ENCODE measurements at places on chromosomes 2 and 18.

DNA sequence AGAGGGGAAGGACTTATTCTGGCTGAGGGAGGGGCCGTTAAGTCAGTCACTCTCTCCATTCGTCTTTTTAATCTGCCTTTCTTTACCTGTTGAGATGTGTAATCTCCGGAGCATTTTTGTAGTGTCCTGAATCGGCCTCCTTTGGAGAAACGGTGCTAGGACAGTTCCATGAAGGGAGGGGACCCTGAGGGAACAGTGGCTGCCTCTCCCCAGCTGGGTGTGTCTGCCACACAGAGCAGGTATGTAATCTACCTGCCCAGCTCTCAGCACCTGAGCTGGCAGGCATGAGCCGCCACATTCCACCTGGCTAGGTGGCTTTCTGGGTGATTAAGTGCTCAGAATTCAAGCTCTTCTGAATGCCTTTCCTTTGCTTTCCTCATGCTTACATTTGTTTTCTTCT, 131.2 kb downstream of the WDSUB1 start:
- DNase-seq, result peak; percentile 48

DNA sequence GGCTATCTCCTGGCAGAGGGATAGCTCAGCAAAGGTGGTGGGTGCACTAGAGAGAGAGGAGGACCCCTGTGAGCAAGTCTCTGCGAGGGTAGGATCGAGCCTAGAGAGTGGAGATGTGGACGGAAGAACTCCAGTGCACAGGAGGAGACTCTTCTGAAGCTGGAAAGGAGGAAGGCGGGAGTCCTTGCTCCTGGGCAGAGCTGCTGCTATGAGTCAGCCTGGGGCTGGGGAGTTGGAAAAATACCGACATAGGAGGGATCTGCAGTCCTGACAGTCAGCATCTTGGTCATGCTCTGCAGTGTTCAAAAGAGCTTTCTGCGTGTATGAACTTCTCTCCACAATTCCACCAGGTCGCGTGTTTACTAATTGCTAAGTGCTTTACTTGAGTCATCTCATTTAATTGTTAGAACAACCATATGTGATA, 233.8 kb downstream of the LDLRAD4 start:
- no peak for DNase-seq

DNA sequence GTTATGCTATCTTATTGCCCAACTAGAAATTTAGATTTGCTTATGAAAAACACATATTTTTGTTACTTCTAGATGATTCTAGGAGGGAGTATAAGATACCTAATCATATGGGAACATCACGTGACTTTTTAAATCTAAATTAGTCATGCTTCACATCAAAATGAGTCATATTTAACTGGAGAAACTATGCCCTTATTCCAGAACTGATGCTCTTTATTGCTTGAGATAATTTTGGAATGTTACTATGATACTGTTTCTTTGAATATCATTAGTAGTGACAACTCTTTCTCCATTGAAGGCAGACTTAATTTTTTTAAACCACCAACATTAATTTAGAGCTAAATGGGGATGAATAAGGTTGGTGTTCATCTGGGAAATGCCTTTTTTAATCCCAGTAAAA, 19.9 kb upstream of the ELAC1 start:
- no peak for DNase-seq

DNA sequence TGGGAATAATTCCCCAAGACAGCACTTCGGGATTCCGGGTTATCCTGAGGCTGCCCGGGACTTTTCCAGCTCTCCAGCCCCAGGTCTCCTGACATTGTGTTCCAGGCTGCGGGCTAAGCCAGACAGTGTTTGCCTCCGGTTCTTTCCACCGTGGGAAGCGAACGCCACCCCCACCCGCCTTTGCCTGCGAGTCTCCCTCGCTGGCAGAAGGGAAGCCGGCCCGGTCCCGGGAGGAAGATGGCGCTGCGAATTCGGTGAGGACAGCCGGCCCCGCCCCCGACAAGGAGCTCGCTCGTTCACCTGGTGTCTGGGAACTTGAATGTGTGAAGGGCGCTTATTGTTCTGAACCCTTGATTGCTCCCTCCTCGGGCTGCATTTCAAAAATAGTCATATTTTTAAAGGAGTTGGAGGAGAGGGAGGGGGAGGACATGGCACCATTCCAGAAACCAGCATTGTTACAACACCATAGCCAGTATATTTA, 2.9 kb downstream of the LRATD1 start:
- peak; percentile 77 for DNase-seq

DNA sequence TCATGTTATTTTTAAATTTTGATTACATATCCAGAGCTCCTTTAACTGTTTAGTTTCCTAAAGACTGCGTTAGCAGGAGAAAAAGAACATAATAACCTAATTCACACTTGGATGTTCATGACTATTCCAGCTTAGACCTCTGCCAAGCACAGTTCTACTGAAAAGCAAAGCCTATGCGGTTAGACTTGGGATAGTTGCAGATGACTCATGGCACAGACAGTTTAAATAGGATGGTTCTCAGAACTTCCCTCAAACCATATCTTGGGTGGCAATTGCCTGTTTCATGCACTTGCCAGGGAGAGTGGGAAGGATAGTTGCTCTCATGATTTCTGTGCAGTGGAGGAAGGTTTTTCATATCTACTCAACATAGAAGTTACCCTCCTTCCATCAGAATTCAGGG, 149.7 kb upstream of the KLHL29 start:
- DNase-seq, result no peak

GRCh38 chr2:176865336-176865735, 347.3 kb upstream of the HNRNPA3 start:
- DNase-seq, result no peak

GRCh38 chr2:149064365-149064841, 25.9 kb downstream of the LYPD6B start:
- DNase-seq, result no peak

- no peak for DNase-seq
These were observed 127.6 kb downstream of the PIK3C3 start for GRCh38 chr18:42082415-42083234.

GRCh38 chr18:58221060-58221725, 177.2 kb downstream of the NEDD4L start:
- no peak for DNase-seq

- DNase-seq, result peak; percentile 20
These were observed 99.9 kb upstream of the FANCL start for GRCh38 chr2:58341047-58341446.

DNA sequence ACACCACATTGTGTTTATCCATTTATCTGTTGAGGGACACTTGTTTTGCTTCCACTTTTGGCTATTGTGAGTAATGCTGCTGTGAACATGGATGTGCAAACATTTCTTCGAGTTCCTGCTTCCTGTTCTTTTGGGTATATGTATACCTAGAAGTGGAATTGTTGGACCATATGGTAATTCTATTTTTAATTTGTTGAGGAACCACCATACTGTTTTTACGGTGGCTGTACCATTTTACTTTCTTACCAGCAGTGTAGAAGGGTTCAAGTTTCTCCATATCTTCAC, 23.1 kb downstream of the ANXA4 start:
- no peak for DNase-seq

DNA sequence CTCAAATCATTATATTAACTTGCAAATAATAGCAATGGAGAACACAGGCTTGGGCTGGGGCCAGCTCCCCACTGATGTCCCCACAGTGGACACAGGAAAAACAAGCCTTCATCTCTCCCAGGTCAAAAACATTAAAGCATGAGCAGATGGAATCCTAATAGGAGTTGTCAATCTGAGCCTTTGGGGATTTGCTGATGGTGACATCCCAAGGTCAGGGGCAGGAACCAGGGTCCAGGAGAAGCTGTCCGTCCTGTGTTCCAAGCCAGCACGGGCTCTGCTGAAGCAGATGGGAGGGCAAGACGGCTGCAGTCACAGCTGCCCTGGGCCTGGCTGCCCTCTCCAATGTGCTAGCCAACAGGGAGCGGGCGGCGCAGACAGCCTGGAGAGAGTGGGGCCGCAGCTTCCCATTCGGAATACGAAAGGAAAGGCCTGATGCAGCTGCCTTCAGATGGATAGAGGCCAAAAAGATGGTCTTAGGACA, 135.5 kb downstream of the NDUFA10 start:
- no peak for DNase-seq

DNA sequence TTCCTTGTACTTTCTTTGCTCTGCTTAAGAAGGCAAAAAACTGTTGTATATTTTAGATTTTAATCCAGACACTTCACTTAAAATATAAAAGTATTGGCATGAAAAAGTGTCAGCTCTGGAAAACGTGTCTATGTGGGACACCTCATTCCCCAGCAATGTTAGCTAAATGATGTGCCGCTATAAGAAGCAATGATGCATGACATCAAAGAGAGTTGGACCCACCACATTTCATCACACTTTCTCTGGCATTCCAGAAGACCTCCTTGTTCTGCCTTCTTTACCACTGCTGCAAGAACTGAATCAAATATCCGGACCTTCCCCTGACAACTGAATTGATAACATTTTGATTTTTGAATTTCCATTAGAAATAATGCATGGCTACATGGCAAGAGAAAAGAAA, 242.4 kb upstream of the TANK start:
- DNase-seq, result no peak

DNA sequence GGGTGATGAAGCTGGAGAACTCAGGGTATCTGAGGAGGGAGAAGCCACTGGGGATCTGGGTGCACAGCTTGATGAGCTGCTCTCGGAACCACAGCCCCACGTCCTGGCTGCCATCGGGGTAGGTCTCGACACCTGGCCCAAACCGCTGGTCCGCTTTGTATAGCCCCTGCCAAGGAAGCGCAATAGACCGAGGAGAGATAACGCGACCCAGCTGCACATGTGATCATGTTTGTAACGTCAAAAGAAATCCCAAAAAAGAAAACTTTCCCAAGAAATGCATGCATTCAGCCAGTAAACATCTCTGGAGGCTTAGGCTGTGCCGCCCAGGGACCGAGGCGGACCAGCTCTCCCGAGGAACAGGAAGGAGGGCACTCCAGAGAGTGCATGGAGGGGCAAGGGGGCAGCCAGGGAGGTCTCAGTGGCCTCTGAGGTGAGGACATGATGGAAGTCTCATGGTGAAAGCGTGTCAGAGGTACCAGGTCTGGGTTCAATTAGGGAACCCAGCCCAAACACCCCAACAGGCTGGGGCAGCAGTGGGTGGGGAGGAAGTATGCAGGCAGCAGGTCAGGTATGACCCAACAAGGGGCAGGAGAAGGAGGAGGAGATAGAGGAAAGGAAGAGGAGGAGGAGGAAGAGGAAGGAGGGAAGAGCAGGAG, 28.3 kb downstream of the ANKMY1 start:
- DNase-seq, result no peak

- no peak for DNase-seq
These were observed 98.3 kb downstream of the KLF7 start for GRCh38 chr2:207067473-207067872.

GRCh38 chr2:9547262-9547991, 8.2 kb downstream of the ADAM17 start:
- DNase-seq, result no peak

- no peak for DNase-seq
These were observed 31.0 kb upstream of the SLC9A2 start for GRCh38 chr2:102588213-102588939.

DNA sequence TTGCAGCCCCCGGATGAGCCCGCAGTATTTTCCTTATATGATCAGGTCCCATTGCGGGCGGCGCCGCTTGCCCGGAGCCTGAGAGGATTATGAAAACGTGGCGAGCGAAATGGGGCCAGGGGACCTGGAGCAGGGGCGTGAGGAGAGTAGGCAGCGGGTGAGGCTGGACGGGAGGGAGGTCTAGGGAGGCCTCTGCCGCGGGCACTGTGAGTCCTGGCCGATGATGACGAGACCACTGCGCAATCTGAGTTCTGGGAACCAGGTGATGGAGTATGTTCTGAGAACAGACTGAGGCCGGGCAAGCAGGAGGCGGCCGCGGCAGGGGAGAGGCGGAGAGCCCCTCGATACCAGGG, 790 bp upstream of the ACAA2 start:
- DNase-seq, result peak; percentile 57

DNA sequence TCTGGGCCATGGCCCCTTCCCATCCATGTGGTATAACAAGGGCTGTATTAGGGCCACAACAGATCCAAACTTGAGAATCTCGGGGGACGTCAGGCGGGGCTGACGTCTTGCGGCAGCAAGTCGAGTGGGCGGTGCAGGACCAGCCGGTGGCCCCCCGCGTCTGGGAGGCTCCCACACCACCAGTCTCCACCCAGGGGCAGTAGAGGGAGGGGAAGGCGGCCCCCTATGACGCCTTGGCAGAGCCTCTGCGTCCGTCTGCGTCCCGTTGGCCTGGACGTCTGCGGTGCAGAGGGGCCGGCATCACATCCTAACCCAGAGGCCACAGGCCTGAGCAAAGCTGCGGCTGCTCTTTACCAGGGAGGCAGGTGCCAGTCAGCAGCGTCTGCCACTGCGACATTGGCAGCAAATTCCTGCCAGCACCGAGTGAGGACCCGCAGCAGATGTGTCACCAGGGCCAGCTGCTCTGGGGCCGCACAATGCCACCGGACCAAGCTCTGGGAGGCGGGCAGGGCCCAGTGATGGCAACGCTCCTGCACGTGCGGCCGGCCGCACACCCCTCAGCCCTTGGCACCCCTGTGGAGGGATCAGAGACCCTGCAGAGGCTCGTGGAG, 73.8 kb downstream of the KCNG2 start:
- no peak for DNase-seq

- no peak for DNase-seq
These were observed 9.1 kb downstream of the NCL start for GRCh38 chr2:231455222-231455621.

GRCh38 chr2:173672573-173673340, 292.4 kb downstream of the SP3 start:
- no peak for DNase-seq

GRCh38 chr2:46666044-46666679, 186.8 kb downstream of the TMEM247 start:
- DNase-seq, result no peak

GRCh38 chr18:48785736-48786454, 164.9 kb downstream of the SMAD7 start:
- no peak for DNase-seq

GRCh38 chr2:28526527-28527132, 30.8 kb downstream of the PLB1 start:
- no peak for DNase-seq

DNA sequence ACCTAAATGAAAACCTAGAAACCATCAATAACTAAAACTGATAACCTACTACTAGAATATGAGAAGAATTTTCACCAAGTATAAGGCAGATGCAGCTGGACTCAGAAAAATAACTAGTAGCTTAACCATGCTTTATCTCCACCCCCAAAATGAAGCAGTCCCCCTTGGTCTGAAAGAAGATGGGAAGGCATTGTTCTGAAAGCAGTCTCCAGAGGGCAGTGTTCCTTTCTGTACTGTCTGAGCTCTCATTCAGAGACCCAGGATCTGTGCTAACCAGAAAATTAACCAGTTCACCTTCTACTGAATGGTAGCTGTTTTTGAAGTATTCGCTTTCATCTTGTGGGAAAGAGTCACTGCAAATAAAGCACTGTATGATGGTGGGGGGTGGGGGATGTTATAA, 273.0 kb downstream of the PDE11A start:
- peak; percentile 22 for DNase-seq

GRCh38 chr2:141392517-141393213, 738.2 kb downstream of the LRP1B start:
- no peak for DNase-seq

Measured in WTC11 (cell line).